ENCODE measurements at places on chromosomes 7 and 10.

DNA sequence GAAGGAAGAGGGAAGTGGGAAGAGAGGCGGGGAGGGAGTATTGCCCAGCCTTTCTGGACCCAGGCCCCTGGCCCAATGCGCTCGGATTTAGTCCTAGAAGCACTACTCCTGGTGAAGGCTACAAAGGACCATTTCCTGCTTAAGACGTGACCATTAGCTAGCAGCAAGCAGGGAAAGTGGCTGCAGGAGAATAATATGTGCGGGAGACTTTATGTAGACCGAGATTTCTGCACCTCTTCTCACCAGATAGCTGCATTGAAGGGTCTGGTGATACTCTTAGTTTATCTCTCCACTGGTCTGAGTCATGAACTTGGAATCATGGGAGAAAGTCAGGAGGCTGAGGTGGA is 3.1 kb downstream of the VAX1 start:
- no peak for DNase-seq

GRCh38 chr10:32954545-32955298 is 3.3 kb downstream of the ITGB1 start:
- DNase-seq = no peak

- no peak for DNase-seq
These were observed 49.8 kb upstream of the TMEM273 start for GRCh38 chr10:49237985-49238384.

DNA sequence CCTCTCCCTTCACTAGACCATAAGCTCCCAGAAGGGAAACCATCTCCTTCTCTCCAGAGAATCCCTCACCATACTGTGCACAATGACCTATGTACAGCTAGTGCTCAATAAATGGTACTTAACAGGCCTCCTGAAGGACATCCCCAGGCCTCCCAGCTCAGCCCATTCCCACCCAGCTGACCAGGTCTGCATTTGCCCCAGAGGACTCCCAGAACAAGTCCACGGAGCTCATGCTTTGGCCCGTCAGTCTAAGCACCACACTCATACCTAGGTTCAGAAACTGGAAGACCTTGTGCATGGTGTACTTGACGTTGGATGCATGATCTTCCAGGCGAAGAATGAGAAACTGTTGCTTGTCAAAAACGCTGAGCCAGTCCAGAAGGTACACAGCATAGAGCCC is 81.3 kb downstream of the CHST15 start:
- DNase-seq = no peak

- DNase-seq = no peak
These were observed 111.7 kb upstream of the PLXDC2 start for GRCh38 chr10:19704544-19704943.

- DNase-seq = no peak
These were observed 2.4 kb downstream of the MKX start for GRCh38 chr10:27743012-27743876.

GRCh38 chr7:99831595-99831994 is 3.8 kb downstream of the CYP3A43 start:
- no peak for DNase-seq

DNA sequence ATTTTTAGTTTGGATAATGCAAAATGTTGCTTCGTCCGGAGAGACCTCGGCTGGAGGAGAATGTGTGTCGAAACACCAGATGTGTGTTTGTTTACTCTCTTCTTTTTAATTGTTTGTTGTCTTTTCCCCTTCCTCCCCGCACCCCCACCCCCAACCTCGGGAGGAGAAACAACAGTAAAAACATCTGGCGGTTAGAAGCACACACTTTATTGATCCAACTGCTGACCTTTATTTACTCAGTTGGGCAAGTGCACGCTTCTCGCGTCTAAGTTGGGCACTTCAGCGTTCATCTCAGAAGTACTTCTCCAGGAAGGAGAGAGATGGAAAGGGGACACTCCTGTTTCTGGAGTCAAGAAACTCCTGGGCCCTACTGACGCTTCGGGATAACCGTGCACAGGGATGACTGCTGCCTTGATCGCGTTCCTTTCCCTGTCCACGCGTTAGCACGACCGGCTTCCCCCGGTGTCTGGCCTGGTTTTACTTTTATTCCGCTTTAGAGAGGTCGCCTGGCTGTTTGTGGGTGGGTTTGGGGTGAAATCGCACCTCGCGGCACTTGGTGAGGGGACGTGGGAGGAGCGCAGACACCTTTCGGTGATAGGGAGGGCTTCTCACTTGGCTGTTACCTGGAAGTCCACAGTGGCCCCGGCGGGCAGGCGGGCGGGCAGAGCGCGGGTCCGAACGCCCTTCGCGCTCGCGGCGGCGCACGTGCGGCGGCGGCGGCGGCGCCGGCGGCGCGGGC is 168.3 kb upstream of the PPP1R3A start:
- no peak for DNase-seq

All from stimulated activated CD4-positive, alpha-beta T cell treated with anti-CD3 and anti-CD28 coated beads, Interleukin-1b, Interleukin-23, amount 100 ng/mL, for 1 hour (primary cell).